ENCODE measurements at places on chromosomes 3 and 15. TPM values are rescaled to one million over a fixed set of nuclear protein-coding genes. Genes with fewer than 3 reads are reported as not detected.

- no peak for DNase-seq
These were observed 10.9 kb upstream of the GATA2 start for GRCh38 chr3:128503751-128504532.

- no peak for DNase-seq
These were observed 1049.1 kb downstream of the ROBO1 start for GRCh38 chr3:78718707-78719106.

The LMAN1L gene
- not detected for total RNA-seq

DNA sequence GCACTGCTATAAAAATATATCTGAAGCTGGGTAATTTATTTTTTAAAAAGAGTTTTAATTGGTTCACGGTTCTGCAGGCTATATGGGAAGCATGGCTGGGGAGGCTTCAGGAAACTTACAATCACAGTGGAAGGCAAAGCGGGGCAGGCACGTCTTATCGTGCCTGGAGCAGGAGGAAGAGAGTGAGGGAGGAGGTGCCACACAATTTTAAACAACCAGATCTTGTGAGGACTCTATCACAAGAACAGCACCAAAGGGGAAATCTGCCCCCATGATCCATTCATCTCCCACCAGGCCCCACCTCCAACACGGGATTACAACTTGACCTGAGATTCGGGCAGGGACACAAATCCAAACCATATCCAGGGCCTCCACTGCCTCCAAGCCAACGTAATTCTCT, 75.0 kb downstream of the MCF2L2 start:
- no peak for DNase-seq

The GRM7 gene
- 0.11 TPM for total RNA-seq

DNA sequence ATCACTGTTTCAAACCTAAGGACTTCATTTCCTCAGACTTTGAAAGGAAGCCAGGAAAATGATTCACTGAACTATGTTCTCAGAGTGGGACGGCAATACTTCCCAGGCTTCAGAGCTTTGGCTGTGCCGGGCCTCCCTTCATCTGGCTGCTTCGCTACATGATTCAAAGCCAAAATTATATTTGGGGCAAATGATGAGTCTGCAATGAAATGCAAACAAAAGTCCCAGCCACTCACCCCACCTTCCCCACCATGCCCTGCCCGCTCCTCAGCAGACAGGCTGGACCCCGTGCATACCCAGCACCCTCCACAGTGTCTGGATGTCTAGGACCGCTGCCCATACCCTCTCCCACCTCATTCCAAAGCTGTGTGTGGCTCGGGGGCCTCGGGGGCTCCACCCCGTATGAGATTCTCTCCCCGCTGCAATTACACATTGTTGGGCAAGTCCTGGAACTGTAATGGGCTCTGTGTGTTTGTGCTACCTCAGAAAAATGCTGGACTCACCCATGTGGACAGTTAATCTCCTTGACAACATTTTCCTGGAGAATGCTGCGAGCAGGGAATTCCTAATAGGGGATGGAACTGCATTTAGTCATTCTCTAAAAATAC, 32.2 kb downstream of the ATP10A start:
- no peak for DNase-seq

- no peak for DNase-seq
These were observed 27.1 kb upstream of the SKIL start for GRCh38 chr3:170330366-170330765.

- peak; percentile 75 for DNase-seq
These were observed 487.6 kb downstream of the NAALADL2 start for GRCh38 chr3:175346573-175347356.

GRCh38 chr15:29939404-29939803, 117.1 kb upstream of the TJP1 start:
- DNase-seq = no peak

The VEPH1 gene
- 1.7 TPM for total RNA-seq

- DNase-seq = peak; percentile 7
These were observed 86.8 kb downstream of the MYRIP start for GRCh38 chr3:39896184-39896583.

The CAMK2N2 gene
- total RNA-seq = not detected

The MBD4 gene
- 33.6 TPM for total RNA-seq

The P2RY1 gene
- total RNA-seq = 4.0 TPM

The RASGRP1 gene
- 1.3 TPM for total RNA-seq

GRCh38 chr3:172625404-172625803, 85.5 kb downstream of the NCEH1 start:
- no peak for DNase-seq

DNA sequence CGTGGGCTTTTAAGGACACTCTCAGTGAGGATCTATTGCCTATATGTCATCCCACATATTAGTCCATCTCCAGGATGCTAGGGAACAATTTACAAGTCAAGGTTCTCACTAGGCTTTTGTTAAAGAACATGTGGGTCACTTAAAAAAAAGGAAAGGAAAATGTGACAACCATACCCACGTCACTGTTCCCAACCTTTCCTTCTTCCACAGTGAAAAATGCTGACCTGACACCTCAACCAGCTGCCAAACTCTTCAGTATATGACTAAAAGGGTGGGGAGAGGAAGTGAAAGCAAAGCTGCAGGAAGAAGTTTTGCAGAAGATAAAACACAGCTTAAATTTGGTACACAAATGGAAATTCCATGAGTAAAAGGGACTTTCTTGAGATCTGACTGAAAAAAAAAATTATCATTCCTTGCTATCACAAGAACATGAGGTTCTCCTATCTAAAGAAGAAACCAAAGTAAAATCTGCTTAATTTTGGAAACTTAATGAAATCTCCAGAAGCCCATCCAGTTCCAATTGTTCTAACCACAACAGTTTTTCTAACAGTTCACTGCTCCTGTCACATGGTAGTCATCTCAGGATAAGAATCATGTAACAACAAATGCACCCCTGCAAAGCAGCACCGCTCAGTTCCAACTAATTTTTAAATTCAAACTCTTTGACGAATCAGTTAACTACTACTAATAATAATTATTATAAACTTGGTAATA, 117.0 kb upstream of the TSPAN3 start:
- DNase-seq = peak; percentile 7

The MCTP2 gene
- 54.3 TPM for total RNA-seq

GRCh38 chr15:95884276-95884675, 446.2 kb upstream of the NR2F2 start:
- no peak for DNase-seq

- DNase-seq = no peak
These were observed 9.5 kb downstream of the SNTN start for GRCh38 chr3:63662011-63662410.

The SKOR1 gene
- total RNA-seq = 0.49 TPM

DNA sequence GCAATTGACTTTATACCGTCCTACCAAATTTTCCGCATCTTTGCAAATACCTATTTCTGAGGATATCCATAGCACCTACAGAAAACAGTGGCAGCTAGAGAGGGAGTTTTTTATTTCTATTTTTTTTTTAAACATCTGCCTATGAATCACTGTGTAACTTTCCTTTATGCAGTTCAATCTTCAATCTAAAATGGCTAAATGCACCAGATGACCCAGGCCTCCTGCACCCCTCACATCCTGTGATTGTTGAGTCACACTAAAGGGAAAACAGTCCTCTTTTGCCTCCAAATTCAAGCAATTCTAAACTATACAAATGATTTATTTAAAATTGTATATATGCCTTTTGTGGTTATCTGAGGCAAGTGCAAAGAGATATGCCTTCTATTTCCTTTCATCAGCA, 20.1 kb upstream of the BCL6 start:
- no peak for DNase-seq

DNA sequence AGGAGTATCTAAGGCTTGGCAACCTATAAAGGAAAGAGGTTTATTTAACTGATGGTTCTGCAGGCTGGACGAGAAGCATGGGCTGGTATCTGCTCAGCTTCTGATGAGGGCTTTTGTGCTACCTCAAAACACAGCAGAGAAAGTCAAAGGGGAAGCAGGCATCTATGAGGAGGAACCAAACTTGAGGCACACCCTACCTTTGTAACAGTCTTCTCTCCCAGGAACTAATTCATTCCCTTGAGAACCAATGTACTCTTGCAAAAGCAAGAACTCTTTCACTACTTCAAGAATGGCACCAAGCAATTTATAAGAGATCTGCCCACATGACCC, 109.0 kb downstream of the CGGBP1 start:
- DNase-seq = no peak
